ENCODE measurements at places on chromosomes 7 and 10.

DNA sequence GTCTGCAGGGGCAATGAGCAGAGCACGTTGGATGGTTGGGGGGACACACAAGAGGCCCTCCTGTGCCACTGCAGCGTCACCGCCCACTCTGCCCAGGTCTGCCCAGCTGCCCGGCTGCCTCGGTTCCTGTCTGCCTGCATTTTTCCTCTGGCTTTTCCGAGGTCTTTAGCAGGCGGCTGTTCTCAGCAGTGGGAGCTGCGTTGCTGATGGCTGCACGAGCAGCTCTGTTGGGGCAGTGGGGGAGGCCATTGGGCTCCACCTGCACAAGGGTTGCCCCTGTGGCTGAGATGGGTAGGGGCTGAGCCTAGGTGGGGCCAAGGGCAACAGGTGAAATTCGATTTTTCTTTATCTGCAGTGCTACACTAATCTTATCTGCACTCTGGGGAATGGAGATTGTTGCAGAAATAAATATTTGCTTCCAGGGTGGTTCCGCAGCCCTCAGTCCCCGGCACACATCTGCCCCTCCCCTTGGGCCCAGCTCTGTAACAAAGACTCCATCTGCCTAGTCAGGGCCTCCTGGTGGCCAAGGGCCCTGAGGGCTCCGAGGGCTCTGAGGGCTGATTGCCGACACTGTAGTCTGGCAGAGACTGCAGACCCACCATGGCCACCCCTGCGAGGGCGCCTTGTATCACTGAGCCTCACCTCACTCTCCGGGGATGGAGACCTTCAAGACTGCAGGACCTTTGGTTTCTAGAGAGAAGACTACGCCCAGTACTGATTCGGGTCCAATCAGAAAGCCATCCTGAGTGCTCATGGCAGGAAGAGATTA lies 141.7 kb upstream of the SHH start:
- no peak for DNase-seq

- no peak for DNase-seq
Measured at GRCh38 chr10:3761021-3761686, 23.9 kb downstream of the KLF6 start.

- peak; percentile 57 for DNase-seq
Measured at GRCh38 chr7:130141884-130142653, 63.1 kb downstream of the TMEM209 start.

- DNase-seq, result no peak
Measured at GRCh38 chr7:92841192-92841591, 4.8 kb upstream of the CDK6 start.

- DNase-seq, result no peak
Measured at GRCh38 chr7:46524350-46524749, 603.3 kb upstream of the IGFBP3 start.

- DNase-seq, result no peak
Measured at GRCh38 chr7:26440233-26441001, 148.8 kb downstream of the SNX10 start.

DNA sequence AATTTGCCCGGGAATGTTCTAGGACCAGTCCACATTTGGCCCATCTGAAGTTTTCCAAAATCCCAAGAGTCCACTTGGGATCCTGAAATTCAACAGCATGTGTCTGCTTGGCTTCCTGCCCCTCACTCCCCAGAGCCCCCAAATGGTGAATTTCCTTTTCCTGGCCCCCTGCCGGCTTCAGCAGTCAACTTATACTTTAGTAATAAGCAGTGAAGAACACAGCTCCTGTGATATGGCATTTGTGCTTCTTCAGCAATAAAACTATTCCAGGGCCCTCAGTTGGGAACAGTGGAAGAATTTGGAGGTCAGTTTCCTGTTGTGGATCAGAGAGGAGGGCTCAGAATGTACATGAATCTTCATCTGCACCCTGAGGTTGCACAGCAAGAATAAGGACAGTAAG lies 51.1 kb downstream of the PRF1 start:
- no peak for DNase-seq

DNA sequence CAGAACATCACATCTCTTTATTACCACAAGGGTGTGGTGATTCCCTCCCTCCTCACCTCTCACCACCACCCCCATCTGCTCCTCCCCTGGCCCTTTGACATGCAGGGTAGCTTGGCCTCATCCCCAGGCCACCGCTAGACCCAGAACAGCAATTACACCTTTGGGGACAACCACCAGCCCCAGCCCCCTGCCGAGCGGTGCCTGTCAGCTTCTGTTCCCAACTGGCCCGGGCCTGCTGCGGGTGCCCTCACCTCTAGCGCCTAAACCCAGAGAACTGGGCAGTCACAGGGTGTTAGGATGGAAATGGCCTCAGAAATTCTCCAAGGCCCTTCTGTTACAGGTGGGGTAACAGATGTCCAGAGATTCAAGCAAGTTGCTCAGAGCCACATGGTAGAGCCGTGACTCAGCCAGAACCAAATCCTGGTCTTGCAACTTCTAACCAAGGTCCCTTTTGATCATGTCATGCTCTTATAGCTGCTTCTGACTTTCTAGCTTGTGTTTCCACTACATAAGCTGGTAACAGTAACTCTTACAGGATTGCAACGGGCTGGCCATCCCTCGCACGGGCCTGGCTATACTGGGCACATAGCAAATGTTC lies 78.0 kb downstream of the PRKAG2 start:
- no peak for DNase-seq

- no peak for DNase-seq
Measured at GRCh38 chr7:23490357-23491135, 20.3 kb upstream of the IGF2BP3 start.

DNA sequence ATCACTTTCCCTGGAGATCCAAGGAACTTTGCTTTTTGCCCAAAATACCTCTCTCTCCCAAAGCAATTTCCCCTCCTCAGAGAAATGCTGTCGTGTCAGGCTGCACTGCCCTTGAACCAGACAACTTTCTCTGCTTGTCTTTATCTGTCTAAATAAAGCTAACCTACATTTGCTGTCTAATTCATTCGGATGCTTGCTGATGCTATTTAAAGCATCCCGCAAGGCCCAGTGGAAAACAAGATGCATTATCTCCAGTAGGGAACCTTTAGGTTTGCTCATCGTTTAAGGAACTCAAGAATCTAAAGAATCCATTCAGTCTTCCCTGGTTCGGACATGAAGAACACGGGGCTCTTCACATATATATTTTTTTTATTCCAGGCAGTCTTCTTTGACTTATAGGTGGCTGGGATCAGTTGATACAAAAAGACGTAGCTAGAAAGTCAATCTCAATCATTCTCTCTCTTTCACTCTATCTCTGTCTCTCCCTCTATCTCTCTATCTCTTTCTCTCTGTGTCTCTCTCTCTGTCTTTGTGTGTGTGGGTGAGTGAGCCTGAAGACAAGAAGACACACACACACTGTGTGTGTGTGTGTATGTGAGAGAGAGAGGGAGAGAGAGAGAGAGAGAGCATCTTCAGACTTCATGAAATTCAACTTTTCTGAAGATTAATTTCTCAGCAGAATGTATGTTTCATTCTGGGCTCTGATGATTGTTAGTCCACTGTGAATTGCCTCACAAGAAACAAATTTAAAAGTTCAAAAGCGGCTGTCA lies 92.8 kb upstream of the MKLN1 start:
- no peak for DNase-seq

- no peak for DNase-seq
Measured at GRCh38 chr7:88772776-88773175, 13.3 kb downstream of the ZNF804B start.

- no peak for DNase-seq
Measured at GRCh38 chr10:92876509-92877036, 28.3 kb downstream of the EXOC6 start.

GRCh38 chr7:155975490-155975889 lies 163.2 kb upstream of the SHH start:
- peak; percentile 42 for DNase-seq

GRCh38 chr10:115985786-115986185 lies 287.2 kb downstream of the GFRA1 start:
- no peak for DNase-seq

DNA sequence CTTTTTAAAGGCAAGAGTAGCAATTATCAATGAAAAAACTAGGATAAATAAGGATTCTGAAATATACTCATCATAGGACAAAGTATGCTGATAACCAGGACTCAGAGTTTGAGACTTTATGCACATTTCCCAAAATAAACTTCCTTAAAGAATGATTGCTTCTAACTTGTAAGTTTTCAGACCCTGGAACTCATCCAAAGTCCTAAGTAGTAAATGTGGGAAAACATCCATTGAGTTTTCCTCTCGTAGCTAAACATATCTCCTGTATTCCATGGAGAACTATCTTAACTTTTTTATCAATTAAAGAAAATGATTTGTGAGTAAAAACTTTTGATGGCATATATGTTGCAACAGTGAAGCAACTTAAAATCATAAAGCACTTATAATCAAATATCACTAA lies 285.2 kb upstream of the KLF6 start:
- DNase-seq, result no peak

Measured in posterior vena cava (tissue), 2 donors.